Right atrium auricular region (tissue), 2 donors: ENCODE measurements at places on chromosomes 7 and 10. TPM values are rescaled to one million over a fixed set of nuclear protein-coding genes. Genes with fewer than 3 reads are reported as not detected.

GRCh38 chr10:7094781-7095180, 316.1 kb downstream of the SFMBT2 start:
- DNase-seq: no peak

DNA sequence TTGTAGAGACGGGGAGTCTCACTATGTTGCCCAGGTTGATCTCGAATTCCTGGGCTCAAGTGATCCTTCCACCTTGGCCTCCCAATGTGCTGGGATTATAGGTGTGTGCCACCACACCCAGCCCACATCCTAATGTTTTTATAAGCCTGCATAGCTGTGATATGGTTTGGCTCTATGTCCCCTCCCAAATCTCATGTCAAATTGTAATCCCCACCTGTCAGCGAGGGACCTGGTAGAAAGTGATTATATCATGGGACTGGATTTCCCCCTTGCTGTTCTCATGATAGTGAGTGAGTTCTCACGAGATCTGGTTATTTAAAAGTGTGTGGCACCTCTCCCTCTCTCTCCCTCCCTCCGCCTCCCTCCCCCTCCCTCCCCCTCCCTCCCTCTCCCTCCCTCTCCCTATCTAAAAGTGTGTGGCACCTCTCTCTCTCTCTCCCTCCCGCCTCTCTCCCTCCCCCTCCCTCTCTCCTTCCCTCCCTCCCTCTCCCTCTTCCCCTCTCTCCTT, 13.9 kb downstream of the BAMBI start:
- no peak for DNase-seq

Gene PCDH15
- 0.19 TPM for total RNA-seq

Gene DIP2C
- total RNA-seq: 21.1 TPM
